ENCODE measurements at places on chromosomes 11 and 22.

DNA sequence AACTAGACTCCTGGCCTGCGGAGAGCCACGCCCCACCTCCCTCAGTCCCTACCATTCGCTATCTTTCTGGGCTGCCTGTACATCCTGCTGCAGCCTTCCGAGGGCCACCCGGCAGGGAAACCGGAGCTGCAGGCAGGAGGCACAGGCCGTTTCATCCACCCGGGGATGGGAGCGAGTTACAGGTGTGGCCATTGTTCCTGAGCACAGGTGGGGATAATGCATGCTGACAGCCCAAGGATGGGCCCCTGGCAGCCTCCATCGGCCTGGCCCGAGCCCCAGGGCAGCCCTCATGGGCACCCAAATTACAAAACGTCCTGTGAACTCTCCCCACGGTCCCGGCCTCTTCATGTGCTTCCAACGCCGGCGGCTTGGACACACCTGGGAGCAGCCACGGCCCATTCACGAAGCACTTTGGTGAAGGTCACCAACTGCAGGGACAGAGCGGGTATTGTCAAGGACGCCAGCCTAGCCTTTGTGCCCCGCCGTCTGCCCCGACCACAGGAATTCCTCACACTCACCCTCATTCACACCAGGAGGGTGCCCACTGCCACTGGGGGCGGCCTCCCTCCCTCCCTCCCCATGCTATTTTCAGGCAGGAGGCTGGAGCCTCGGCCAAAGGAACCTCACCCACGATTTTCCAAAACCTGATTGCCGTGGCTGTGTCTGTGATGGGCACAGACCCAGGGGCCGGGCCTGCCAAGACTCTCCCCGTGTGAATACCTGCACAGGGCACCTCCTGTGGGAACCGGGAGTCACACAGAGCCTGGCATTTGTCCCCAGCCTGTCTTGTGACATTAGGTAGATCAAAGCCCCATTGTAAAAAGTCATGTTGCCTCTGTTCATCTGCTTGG lies 42.1 kb upstream of the MYEOV start:
- DNase-seq: no peak

DNA sequence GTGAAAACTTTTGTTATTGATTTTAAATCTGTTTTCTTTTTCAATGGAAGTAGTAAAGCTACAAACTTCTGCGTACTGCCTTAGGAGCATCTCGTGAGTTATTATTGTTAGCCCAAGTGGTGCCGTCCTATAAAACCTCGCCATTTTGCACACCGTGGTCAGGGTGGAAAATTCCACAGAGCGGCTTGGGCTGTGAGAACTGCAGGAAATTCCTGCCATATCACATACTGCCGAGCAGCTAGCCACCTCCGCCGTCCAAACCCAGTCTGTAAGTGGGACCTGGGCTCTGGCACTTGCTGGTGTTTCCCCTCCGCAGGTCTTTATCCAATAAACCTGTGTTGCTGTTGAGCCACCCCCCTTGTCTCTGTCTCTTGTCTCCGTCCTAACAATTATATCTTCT lies 88.0 kb upstream of the POU2AF2 start:
- DNase-seq: no peak

GRCh38 chr11:63448646-63449045 lies 42.3 kb downstream of the PLAAT5 start:
- no peak for DNase-seq

- DNase-seq: no peak
Measured at GRCh38 chr11:79173615-79174014, 267.2 kb downstream of the TENM4 start.

DNA sequence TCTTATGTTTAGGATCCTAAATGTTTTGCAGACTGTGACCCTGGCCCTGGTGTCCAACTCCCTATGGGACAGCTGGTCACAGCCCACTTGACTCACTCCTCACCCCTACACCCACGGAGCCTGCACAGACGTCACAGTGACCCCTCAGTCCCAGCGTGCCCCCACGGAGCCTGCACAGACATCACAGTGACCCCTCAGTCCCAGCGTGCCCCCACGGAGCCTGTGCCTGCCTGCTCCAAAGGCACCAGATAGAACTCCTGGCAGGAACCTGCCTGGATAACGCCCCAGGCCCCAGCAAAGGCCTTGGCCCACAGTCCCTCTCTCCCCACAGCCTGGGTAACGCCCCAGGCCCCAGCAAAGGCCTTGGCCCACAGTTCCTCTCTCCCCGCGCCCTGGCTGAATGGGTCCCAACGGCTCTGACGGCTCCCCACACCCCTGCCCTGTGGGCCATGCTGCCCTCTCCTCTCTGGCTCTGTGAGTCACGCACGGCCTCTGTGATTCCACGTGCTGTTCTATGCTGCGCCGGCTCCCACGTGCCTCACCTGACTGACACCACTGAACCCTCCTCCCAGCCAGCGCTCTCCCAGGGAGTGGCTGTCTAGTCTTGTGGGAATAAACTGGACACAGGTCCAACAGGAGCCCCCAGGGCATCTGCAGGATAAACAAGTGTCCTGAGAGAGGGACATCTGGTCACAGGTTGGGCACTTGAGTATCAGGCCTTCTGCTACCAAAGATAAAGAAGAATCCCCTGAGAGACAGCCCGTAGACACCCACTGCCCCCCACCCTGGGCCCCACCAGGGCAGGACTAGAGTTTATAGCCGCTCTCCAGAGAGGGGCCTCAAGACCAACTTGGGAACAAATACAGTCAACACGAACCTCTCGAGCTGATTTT lies 250.3 kb downstream of the BRD1 start:
- no peak for DNase-seq

GRCh38 chr11:63404161-63404935 lies 34.8 kb downstream of the SLC22A9 start:
- DNase-seq: no peak

Data from 8988T (cell line).